Activated CD4-positive, alpha-beta T cell treated with anti-CD3 and anti-CD28 coated beads, Interleukin-2, Interleukin-4, amounts not matched to agents 100 ng/mL and 50 ng/mL, durations not matched to agents 16 hours and 8 hours (primary cell): ENCODE measurements at places on chromosomes 3 and 15.
A peak's percentile ranks its signal among the peaks of the same experiment; 100 is the strongest.

DNA sequence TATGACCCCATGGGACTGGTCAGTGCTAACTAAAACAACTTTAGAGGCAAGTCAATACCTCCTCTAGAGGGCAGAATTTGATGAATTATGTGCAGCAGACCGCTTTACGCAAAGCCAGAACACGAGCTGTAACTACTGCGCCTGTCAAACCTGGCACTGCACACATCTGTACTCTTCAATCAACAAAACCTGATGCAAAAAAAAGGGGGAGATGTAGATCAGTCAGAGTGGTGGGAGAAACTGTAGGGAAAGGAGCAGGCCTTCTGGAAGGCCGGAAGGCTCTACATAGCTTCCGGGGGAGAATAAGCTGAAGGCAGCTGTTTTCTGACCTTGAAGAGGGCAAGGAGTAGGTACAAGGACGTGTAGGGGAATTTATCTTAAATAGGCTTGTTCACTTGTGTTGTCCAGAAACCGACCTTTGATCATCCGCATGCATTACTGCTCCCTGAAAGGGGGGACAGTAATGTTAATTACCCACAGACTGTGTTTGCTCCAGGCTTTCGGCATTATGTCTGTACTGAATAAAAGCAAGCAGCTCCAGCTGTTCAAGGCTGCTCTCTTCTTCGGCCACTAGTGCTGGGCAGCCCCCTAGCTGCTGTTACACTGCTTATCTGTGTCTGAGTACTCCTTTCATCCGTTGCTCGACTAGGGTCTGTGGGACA lies 41.0 kb downstream of the GPR160 start:
- no peak for DNase-seq

GRCh38 chr3:52052831-52053306 lies 3.5 kb downstream of the DUSP7 start:
- peak; percentile 69 for DNase-seq

GRCh38 chr3:9595877-9596276 lies 42.3 kb upstream of the LHFPL4 start:
- no peak for DNase-seq

DNA sequence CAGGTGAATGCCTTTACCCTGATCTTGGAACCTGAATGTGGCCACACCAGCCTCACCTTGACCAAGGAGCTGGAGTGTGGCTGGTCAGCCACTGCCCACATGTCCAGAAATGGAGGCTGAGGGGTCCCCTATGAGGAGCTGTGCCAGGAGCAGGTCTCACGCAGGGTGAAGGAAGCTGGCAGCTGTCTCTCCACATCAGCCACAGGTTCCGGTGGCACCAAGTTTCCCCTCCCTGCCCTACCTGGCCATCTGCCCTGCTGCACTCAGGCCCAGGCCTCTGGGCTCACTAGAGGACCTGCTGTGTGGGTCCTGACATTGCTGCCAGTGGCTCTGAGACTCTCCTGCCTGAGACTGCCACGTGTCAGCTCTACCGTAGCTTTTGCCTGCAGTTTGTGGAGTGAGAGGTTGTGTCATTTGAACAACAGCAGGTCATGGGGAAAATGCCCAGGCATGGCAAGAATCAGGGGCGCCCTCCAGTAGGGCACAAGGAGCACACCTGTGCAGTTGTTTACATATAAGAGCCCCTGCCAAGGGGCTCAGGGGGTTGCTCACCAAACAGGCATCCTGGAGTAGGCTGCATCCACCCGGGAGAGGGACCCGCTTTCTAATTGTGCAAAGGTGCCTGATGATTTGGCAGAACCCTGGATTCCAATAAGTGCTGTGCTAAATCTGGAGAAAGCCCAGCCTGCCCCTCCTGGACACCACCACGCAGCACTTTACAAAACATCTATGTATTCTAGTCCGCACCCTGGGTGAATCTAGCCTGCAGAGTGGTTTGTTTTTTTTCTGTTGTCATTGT lies 258.5 kb upstream of the TLE3 start:
- DNase-seq = no peak

GRCh38 chr3:197522881-197523441 lies 32.8 kb downstream of the BDH1 start:
- DNase-seq = no peak

DNA sequence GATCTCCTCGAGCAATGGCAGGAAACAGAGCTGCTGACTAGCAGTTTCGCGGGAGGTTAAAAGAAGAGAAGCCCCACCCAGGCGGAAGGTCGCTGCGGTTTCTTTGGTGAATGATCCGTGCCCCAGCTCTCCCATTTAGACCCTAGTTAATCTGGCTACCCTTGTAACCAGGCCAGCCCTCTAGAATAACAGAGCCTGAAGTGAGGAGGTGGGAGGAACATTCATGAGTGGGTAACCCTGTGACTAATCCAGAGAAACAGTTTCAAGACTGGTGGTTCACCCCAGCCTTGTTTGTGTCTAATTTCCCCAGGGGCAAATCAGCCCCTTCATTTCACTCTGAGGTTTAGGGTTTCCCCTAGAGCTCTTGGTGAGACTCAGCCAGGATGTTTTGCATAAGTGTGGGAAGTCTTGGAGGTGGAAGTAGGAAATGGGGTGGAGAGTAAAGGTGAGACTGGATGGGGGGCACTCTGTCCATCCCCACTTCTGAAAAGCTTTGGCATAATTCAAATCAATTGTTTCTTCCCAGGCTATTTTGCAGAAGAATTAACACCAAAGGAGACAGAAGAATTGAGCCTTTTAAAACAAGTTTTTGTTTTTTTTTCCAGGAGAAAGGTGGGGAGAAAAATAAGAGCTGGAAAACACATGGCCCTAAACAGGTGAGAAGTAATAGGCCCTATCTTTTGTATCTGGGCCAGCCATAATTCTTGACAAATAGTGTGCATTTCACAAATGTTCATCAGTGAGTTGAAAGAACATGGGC lies 303.1 kb downstream of the RPLP1 start:
- peak; percentile 96 for DNase-seq
